ENCODE measurements at places on chromosomes 4 and X. TPM values are rescaled to one million over a fixed set of nuclear protein-coding genes. Genes with fewer than 3 reads are reported as not detected.

Gene ZFP92
- 1.4 TPM for total RNA-seq

Gene ARX
- 0.31 TPM for total RNA-seq

Gene ASB5
- total RNA-seq = 206 TPM

Gene ANXA3
- total RNA-seq = 26.3 TPM

Gene ARHGAP24
- total RNA-seq = 112 TPM

Gene CYBB
- total RNA-seq = 9.3 TPM

Gene ANOS1
- 26.4 TPM for total RNA-seq

Gene MAB21L2
- 0.10 TPM for total RNA-seq

Gene SLC4A4
- 23.9 TPM for total RNA-seq

Gene ARMCX1
- 133 TPM for total RNA-seq

Gene GABRE
- 45.3 TPM for total RNA-seq

Gene TFE3
- total RNA-seq = 27.1 TPM

Gene MAGEA8
- not detected for total RNA-seq

Gene RIPPLY1
- total RNA-seq = not detected

Gene MAGEA11
- 0.82 TPM for total RNA-seq

Gene CTAG2
- total RNA-seq = not detected

Gene HMX1
- total RNA-seq = not detected

Gene STOX2
- total RNA-seq = 37.6 TPM

Gene DRP2
- 2.1 TPM for total RNA-seq

Gene OCIAD2
- 4.8 TPM for total RNA-seq

Gene GAGE12F
- total RNA-seq = not detected

Gene CT45A9
- not detected for total RNA-seq

Gene NLRP2B
- total RNA-seq = not detected

Gene GPR50
- total RNA-seq = not detected

Gene NALF2
- 0.10 TPM for total RNA-seq

Gene SPANXN4
- total RNA-seq = not detected

Gene SAGE1
- total RNA-seq = not detected

Gene PABPC4L
- 13.1 TPM for total RNA-seq

Gene GLOD5
- total RNA-seq = not detected

Gene ARHGAP36
- total RNA-seq = 172 TPM

Gene USP17L11
- total RNA-seq = not detected

Gene FAM47A
- total RNA-seq = not detected

Gene CFP
- total RNA-seq = 1.9 TPM

Gene MAGEC1
- not detected for total RNA-seq

Gene YTHDC1
- 97.2 TPM for total RNA-seq

Gene PUDP
- total RNA-seq = 20.8 TPM

Gene POU4F2
- total RNA-seq = not detected

Gene CT83
- total RNA-seq = not detected

Gene BEX5
- 0.92 TPM for total RNA-seq

Gene CXorf38
- 16.0 TPM for total RNA-seq

Gene NAP1L3
- total RNA-seq = 9.1 TPM

Gene DCHS2
- 13.6 TPM for total RNA-seq

Gene PWWP3B
- 49.2 TPM for total RNA-seq

Gene NCAPG
- 15.6 TPM for total RNA-seq

Gene DCAF4L1
- total RNA-seq = not detected

Gene ATP10D
- total RNA-seq = 27.8 TPM

Gene EVC2
- total RNA-seq = 9.7 TPM

Gene KCNE5
- total RNA-seq = 33.6 TPM

Gene GRK4
- 7.4 TPM for total RNA-seq

Gene CT45A5
- not detected for total RNA-seq

Gene RBM46
- total RNA-seq = not detected

Gene ZBTB49
- total RNA-seq = 9.7 TPM

Gene KCND1
- 2.1 TPM for total RNA-seq

Data from tongue (tissue), 3 donors.